ENCODE measurements at places on chromosomes 13 and 19.
A peak's percentile ranks its signal among the peaks of the same experiment; 100 is the strongest.

- DNase-seq = no peak
Measured at GRCh38 chr13:33316890-33317289, 31.3 kb upstream of the STARD13 start.

- DNase-seq = no peak
Measured at GRCh38 chr13:41613984-41614661, 156.8 kb downstream of the RGCC start.

GRCh38 chr19:44869733-44870470 lies 21.2 kb upstream of the TOMM40 start:
- no peak for DNase-seq

- peak; percentile 51 for DNase-seq
Measured at GRCh38 chr19:11137542-11138384, 17.8 kb downstream of the SPC24 start.

DNA sequence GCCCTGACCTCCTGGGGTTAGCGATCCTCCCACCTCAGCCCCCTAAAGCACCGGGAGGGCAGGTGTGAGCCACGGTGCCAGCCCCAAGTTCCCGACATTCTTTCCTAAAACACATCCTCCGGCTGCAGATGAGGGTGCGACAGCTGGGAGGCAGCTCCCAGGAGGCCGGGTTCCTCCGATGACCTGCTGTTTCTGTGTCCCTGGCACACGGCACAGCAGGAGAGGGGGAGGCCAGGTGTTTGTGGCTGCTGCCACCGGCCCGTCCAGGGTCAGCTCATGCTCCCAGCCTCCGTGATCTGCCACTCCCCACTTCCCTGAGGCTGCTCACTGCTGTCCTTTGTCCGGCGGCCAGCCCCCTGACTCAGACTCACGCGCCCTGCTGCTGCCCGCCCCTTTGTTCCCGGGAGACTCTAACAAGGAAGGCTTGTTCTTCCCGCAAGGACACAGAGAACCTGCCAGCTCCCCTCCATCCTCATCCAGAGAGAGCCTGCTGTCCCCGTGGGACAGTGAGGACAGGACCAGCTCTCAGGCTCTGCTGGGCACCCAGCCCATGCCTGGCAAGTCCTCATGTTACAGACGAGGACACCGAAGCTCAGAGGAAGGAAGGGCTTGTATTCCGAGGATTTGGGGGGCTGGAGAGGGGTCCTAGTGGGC lies 10.6 kb upstream of the MADCAM1 start:
- no peak for DNase-seq

DNA sequence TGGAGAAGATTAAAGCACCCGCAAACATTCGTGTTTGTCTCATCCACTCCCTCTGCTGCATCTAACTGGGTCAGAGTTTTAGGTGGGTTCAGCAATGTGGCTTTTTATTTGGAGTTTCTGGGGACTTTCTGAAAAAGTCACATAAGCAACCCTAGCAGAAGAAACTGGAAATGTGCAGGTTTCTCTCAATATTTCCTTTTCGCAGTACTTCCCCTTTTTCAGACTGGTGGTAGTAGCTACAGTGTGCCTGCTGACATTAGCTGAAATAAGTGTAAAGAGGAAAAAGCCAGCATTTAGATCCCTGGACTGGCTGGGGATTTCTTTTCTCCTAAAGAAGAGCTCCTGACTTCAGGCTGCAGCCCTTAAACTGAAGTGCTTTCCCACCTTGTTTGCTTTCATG lies 15.9 kb upstream of the OLFM4 start:
- no peak for DNase-seq

Measured in CD4-positive, alpha-beta T cell treated with Interleukin-4 for 1 hour (primary cell).